Right cardiac atrium (tissue), 5 donors: ENCODE measurements at places on chromosomes 11 and 22. TPM values are rescaled to one million over a fixed set of nuclear protein-coding genes. Genes with fewer than 3 reads are reported as not detected.

DNA sequence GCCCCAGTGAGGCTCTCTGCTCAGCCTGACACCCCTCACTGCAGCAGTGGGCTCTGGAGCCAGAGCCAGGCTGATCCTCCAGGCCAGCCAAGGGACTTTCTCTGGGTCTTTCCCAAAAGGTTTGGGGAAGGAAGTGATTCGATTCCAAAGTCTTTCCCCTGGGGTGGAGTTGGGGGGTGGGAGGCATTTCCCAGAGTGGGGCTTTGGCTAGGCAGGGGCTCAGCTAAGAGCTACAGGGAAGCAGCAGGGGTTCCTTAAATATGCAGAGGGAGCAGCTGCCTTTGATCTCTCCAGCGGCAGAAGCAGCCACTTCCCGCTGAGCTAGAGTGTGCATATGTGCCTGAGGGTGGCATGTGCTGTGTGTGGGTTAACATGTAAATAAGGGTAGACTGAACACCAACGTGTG is 192.9 kb downstream of the INSC start:
- no peak for DNase-seq

DNA sequence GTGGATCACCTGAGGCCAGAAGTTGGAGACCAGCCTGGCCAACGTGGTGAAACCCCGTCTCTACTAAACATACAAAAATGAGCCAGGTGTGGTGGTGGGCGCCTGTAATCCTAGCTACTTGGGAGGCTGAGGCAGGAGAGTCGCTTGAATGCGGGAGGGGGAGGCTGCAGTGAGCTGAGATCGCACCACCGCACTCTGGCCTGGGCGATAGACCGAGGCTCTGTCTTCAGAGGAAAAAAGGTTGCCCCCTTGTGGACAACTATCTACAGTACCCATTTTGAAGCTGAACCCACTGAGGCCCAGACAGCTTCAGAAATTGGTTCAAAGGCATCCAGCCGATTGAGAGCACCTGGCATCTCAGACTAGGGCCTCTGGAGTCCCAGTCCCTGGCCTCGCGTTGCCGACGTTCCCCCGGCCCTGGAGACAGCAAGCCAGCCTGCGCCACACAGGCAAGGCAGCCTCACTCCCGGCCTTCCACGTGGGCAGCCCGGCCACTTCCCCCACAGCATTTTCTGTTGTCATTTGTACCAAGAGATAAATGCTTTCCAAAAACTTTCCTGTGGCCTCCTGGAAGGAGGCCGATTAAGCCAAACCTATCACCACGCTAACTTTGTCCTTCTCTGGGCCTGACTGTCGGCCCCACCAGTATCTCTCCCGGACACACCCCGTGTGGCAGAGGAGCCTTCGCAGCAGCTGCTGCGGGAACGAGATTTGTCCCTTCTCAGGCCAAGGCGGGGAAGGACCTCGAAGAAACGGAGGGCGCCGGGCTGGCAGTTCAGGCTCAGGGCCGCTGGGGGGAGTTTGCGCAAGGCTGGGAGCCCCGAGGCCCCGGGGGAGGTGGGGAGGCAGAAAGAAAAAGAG is 82.8 kb downstream of the FLI1 start:
- DNase-seq = peak; percentile 92

The CHRNA10 gene
- total RNA-seq = 0.42 TPM

- peak; percentile 81 for DNase-seq
Measured at GRCh38 chr22:34105461-34106062, 185.3 kb upstream of the LARGE1 start.

The KCNA4 gene
- 2.0 TPM for total RNA-seq

DNA sequence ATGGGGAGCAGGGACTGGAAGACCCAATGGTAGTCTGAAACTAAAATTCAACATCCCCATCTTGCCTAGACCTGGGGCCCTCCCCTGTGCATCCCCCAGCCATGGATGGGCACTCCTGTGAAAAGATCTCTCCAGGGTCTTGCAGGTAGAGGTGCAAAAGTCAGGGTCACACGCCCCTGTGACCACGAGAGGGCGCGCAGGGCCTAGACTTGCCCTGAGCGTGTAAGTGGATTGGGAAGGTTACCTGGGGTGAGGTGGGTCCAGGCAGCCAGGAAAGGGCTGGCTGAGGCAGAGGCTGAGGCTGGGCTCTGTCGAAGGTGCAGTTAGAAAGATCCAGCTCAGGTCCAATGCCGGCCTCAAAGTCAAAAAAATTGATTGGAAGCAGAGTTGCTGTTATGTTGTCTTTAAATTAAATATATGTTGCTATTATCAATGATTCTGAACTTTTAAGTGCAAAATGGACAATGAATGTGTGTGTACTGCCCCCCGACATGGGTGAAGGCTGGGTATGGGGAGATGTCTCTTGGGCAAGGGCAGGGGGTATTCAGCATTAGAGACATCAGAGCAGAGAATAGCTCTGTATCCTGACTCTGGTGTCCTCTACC is 4.8 kb upstream of the POU2F3 start:
- DNase-seq = peak; percentile 79

DNA sequence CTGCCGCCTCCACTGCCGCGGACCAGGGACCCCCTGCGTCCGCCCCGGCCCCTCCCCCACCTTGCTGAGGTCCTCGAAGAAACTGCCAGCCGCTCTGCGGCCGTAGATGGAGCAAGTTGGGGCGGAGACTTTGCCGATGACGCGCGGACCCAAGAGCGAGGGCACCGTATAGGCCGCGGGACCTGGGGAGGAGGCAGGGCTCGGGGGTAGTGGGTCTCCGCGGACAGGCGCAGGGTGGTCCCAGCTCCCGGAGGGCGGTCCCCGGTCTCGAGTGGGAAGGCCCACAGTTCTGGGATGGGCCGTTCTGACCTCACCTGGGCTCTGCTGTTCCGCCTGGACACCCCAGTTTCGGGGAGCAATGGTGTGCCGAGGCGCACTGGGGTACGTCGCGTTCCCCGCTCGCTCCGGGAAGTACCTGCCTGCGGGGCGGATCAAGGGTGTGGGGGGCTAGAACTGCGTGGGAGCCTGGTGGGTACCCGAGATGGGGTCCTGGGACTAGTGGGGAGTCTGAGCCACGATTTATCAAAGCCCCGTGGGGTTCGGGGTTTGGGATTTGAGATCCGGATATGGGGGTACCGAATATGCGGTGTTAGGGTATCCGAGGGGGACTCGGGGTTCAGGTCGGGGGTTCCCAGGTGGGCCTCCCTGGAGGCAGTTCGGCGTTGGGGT is 1.2 kb upstream of the TYMP start:
- DNase-seq = peak; percentile 96

GRCh38 chr11:129163714-129164164 is 28.4 kb downstream of the ARHGAP32 start:
- no peak for DNase-seq

The CCND1 gene
- total RNA-seq = 149 TPM

The EXT2 gene
- 36.6 TPM for total RNA-seq

- no peak for DNase-seq
Measured at GRCh38 chr11:59574467-59574866, 41.1 kb downstream of the OSBP start.

GRCh38 chr11:134066943-134067885 is 1.7 kb upstream of the JAM3 start:
- DNase-seq = no peak

The CDC45 gene
- total RNA-seq = not detected

The BRMS1 gene
- 15.0 TPM for total RNA-seq

The COPB1 gene
- total RNA-seq = 46.0 TPM

GRCh38 chr11:133824593-133824992 is 20.7 kb downstream of the SPATA19 start:
- no peak for DNase-seq

GRCh38 chr22:24326266-24326665 is 55.6 kb downstream of the SPECC1L start:
- no peak for DNase-seq

DNA sequence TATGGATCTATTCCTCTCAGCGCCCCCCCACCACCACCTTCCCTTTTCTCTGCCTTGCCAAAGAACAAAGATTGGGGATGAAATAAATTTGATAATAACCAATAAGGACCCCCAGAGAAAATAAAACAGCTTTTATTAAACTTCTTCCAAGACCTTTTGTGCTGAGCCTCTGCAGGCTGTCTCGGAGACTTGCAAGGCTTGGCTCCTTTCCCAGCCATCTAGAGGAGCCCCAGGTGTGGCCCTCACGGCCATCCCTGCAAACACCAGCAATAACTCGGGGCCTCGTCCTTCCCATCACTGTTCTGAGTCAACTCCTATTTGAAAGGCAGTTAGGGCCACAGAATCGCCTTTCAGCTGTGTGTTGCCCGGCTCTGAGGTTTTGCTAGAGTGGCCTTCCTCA is 51.2 kb upstream of the LMO1 start:
- DNase-seq = no peak

DNA sequence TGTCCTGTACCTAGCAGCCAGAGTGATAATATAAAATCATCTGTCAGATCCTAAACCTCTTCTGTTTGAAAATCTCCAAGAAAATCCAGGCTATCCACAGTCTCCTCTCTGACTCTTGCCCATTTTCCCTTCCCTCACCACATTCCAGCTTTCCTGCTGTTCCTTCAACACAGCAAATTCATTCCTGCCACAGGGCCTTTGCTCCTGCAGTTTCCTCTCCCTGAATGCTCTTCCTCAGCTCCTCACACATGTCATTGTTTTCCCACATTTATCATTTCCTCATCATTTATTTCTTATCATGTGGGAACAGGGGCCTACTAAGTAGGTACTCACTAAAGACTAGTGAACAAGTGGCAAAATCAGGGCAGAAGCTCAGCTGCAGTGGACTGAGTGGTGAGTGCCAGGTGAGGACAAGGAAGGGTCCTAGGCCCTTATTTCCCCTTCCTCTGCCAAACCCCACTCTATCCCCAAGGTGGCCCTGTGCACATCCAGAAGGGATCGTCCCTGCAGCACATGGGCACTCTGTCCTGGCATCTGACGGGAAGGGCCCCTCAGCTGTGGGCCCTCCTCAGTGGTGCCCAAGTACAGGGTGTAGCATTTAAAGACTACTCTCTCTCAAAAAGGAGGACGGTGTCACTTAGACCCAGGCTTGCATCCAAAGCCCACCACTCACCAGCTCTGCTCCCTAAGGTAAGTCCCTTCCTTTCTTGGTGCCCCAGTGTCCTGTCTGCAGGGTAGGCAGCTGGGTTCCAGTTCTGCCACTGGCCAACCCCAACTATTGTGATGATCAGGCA is 2.0 kb downstream of the LRRC32 start:
- no peak for DNase-seq

The E2F8 gene
- 6.1 TPM for total RNA-seq

GRCh38 chr11:95647871-95648270 is 141.7 kb downstream of the FAM76B start:
- DNase-seq = no peak

DNA sequence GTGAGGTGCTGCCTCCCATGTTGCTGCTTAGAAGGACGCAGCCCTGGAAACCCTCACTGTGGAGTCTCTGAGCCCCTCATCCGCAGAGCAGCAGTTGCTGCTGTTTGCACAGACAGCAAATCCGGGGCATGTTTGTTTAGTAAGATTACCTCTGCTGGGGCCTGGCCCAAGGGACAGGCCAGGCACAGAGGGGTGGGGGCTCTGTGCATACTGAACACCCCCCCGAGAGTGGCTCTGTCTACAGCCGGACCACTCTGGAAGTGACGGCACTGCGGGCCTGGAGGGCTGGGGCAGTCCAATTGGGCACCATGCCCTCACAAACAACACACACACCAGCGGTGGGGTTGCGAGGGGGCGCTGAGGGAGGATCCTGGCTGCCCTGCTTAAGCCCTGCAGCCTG is 22.9 kb upstream of the CCDC188 start:
- DNase-seq = no peak

The SCGB1C1 gene
- not detected for total RNA-seq

GRCh38 chr11:60164550-60165075 is 18.3 kb downstream of the MS4A6A start:
- no peak for DNase-seq

The OR4C13 gene
- not detected for total RNA-seq

The TSPAN18 gene
- total RNA-seq = 192 TPM

The SMTNL1 gene
- not detected for total RNA-seq

The OR51A4 gene
- total RNA-seq = not detected

The C11orf52 gene
- 2.4 TPM for total RNA-seq

DNA sequence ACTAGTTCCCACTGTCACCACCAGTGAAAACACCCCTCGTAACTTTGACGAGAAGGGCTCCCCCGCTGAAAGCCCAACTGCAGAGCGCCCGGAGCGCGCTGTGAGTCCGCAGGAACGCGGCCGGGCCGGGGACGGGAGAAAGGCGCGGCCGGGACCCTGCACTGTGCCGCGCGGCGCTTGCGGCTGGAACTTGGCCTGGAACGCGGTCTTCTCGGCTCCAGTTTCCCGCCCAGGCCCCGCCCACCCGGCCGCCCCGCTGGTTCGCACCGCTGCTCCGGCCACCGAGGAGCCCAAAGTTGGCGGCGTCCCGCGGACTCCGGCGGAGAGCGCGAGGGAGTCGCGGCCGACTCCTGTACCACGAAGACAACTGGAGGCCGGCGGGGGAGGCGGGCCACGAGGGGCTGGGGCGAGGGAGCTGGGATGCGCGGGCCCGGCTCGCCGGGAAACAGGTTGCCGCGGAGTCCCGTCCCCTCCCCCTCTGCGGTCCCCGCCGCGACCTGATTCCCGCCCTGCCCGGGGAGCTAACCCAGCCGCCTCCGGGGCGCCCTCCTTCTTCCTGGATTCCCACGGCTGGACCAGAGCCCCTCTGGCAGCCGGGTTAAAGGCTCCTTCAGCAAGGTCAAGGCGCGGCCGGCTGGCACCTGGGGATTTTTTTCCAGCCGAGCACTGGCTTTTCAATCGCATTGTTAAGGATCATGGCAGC is 3.4 kb downstream of the TENM4 start:
- peak; percentile 86 for DNase-seq

- DNase-seq = no peak
Measured at GRCh38 chr11:78205256-78205655, 16.5 kb downstream of the USP35 start.

DNA sequence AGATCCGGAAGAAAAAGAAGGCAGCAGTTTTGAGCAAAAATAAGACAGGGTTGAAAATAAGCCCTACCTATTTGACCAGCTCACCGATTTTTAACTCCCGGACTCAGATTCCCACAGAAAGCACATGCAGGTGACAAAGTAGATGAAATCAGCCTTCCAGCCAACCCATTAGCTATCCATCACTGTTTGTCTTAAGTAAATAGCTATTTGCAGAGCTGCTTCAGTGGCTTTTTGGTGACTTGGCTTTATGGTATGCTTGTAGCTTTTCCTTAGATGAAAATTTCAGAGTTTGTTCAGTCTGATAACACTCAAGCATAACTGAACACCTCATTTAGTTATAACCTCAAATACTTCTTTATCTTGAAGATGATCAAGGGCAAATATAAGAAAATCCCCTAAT is 192.6 kb downstream of the HIPK3 start:
- no peak for DNase-seq

The C11orf16 gene
- total RNA-seq = not detected

DNA sequence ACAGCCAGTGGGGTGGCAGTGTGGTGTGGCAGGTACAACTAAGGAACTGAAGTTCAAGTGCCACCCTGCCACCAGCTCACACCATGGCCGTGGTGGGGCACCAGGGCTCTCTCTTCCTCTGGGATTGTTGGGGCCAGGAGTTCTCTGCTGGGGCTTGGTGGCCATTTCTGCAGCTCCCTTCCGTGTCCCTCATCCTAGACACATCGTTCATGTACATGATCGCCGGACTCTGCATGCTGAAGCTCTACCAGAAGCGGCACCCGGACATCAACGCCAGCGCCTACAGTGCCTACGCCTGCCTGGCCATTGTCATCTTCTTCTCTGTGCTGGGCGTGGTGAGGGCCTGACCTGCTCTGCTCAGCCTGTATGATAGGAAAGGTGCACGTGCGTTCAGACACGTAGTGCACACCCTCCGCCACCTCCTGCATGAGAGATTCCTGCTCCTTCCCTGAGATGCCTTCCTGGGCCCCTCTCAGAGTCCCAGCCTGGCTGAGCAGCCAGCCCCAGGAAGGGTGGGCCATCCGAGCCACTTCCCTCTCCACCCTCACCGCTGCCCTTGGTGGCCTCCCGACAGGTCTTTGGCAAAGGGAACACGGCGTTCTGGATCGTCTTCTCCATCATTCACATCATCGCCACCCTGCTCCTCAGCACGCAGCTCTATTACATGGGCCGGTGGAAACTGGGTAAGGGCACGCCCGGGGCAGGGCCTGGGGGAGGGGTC is 7.3 kb upstream of the TAGLN start:
- DNase-seq = peak; percentile 47
